ENCODE measurements at places on chromosomes 7 and 10.

DNA sequence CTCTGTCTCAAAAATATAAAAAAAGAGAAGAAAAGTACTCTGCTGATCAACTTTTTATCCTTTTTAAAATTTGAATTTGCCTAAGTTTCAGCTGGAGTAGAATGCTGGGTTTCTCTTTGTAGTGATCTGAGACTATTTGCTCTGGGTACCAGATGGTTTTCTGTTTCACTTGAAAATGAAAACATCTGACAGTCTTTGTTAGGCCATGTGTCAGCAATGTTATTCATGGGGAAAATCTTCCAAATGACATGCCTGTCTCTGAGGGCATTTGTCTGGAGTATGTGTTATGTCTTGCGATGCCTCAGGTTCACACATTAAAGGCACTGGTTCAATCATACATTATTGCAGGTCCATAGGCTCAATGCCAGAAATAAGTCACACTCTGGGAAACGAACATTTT, 175.3 kb upstream of the TMEM229A start:
- DNase-seq, result no peak

- no peak for DNase-seq
These were observed 21.8 kb upstream of the LRRC4 start for GRCh38 chr7:128053023-128053422.

- no peak for DNase-seq
These were observed 171.2 kb downstream of the DNAJB6 start for GRCh38 chr7:157507987-157508386.

- no peak for DNase-seq
These were observed 59.4 kb upstream of the FRMD4A start for GRCh38 chr10:14389981-14390590.

- DNase-seq, result no peak
These were observed 9.8 kb downstream of the AGBL3 start for GRCh38 chr7:134996097-134996550.

GRCh38 chr7:82932516-82932915, 230.2 kb downstream of the PCLO start:
- no peak for DNase-seq

- no peak for DNase-seq
These were observed 1.3 kb downstream of the CLIP2 start for GRCh38 chr7:74290553-74290950.

- no peak for DNase-seq
These were observed 42.9 kb downstream of the CCDC186 start for GRCh38 chr10:114131094-114131493.

DNA sequence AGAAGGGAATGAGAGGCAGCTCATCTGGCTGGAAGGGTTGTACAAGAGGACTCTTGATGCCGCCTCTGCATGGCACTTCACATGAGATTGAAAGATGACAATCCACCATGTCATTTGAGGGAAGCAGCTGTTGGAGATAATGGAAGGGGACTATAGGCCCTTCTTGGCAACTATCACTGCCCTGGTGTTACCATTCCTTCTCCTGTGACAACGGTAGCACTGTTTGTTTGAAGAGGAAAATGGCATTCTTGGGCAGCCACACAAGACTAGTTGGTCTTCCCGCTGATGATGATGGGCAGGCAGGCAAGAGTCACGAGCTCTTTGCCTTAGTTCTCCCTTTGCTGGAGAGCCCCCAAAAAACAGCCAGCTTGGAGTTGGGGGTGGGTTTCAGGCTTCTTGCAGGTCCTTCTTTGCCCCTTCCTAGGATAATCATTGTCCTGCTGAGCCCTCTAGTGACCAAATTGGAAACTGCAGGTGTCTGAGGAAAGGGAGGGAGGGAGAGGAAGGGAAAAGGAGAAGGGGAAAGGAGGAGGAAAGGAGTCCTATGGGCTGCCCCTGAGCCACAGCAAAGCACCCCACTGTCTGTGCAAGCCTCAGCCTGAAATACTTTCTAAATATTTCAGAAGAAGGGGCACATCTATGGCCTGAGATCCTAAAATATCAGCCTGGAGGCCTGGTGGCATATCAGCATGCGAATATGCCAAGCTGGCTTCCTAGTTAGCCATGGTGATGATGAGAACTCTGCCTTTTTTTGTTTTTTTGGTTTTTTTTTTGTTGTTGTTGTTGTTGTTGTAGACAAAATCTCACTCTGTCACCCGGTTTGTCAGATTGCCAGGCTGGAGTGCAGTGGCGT, 165.6 kb upstream of the KMT2E start:
- no peak for DNase-seq

DNA sequence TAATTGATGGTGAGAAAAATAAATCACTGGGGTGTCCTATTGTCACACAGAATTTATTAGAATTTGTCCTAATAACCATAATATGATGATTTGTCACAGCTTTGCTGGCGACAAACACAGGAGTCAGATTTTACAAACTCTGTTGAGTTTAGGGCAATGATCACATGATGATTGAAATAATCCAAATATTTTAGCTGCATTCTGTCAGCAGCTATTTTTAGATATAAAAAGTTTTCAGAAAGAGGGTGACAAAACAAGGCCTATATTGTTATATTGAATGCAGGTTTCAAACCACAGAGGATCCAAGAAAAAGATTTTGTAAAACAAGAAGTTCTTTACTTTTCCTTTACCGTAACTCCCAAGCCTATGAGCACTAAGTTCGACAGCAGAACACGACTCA, 178.8 kb downstream of the ADAM12 start:
- DNase-seq, result no peak

DNA sequence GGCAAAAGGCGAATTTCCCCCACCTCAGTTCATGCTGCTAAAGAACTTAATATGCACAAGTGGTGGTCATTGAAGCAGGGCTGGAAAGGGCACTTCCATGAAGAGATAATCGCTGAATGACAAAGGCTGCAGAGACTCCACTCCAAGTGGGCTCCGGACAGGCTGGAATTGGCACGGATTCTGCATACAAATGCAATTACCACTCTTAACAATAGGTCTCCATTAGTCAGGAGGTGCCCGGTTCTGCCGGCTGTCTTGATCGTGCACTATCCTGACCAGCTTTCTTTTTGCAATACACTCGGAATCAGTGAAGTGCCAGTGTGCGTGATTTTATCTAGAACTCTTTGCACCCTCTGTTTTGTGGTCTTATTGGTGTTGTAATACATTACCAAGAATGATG, 49.7 kb downstream of the INSYN2A start:
- no peak for DNase-seq

DNA sequence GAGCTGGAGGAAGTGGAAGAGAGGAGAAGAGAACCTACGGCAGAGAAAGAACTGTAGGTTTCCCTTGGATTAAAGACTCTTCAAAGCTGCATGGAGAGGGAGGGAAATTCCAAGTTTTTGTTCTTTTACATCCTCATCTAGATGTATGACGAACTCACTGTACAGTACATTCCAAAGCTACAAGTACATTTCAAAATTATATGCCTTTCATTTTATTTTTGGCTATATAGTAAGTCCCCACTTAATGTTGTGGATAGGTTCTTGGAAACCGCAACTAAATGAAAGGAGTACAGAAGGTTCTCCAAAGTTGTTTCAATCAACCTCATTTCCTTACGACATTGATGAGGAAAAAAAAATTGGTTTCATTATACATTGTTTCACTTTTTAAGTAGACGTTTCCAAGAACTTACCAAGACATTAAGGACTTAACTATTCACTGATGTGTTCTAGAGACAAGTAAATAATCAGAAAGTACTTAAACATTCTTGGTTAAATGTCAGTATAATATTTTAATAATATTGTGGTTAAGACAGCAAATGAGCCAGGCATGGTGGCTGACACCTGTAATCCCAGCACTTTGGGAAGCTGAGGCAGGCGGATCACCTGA, 16.1 kb upstream of the JMJD1C start:
- DNase-seq, result no peak

GRCh38 chr7:105209433-105209832, 179.3 kb downstream of the SRPK2 start:
- no peak for DNase-seq

DNA sequence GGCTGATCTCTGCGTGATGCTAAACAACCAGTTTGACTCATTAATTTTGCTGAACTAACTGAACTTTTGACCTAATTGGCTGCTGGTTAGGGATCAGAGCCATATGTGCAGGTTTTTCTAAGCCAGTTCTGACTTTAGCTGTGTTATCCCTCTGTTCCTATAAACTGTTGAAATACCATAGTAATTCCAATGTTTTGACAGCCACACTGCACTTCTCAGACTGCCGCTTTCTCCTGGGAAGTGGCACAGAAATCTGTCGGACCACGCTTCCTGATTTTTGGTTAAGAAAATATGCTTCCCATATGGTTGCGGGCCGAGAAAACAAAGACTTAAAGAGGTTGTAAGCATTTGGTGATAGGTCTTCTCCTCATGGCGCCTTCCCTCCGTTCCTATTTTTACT, 42.3 kb downstream of the TBXAS1 start:
- DNase-seq, result no peak

DNA sequence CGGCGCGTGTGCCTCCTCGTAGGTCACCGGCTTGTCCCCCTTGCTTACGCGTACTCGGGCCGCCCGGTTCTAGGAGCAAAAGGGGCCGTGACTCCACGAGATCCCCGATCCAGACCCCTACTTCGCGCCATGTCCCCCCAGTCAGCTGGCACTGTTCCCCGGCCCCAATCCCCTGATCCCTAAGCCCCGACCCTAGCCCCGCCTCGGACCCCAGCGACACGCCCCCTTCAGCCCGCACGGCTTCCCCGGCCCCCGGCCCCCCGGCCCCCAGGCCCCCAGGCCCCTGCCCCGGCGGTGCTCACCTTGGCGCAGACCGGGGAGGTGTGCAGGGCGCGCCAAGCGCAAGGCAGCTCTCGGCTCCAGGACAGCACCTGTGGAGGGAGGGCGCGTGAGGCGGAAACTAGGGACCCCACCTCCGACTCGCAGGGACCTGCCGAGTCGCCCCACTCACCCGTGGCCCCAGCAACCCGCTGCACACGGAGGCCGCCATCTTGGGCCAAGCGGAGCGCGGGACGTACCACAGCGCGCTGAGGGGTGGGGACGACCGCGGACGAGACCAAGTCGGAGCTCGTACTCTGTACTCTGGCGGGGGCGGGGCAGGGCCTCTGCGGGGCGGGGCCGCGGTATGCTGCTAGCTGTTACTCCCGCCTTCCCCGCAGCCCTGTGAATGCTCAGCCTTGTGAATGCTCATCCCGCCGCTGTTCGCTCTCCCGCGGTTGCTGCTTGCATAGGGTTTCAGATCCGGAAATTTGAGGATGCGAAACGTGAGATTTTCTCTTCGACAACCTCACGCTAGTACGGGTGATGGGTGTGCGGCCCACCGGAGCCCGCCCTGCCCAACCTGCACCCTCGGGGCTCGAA, at the start of gene MRPS24:
Gene MRPS24, minus strand, starts transcription at position 512 of the 861 bp plus-strand sequence. Its CDS starts 22 bp downstream, at position 490.
- DNase-seq, result peak; percentile 91

DNA sequence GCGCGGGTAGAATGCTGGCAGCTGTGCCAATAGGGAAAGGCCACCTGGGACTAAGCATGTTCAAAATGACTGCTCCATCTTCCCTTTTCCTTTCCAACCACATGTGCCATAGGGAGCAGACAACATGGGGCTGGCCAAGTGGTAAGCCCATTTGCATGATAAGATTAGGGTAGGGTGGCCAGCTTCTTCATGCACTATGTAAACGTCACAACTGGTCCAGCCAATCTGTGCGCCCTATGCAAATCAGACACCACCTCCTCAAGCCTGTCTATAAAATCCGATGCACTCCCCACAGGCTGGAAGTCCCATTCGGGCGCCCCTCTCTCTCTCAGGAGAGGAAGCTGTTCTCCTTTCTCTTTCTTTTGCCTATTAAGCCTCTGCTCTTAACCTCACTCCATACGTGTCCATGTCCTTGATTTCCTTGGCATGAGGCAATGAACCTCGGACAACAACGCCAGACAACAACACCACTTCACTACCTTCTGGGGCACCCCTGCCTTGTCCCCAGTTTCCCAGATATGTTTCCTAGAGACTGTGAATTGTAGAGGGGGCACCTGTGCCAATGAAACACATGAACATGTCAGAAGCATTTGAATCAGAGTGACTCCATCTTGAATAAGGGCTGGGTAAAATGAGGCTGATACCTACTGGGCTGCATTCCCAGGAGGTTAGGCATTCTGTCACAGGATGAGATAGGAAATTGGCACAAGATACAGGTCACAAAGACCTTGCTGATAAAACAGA, 19.1 kb upstream of the EXOC6 start:
- DNase-seq, result no peak

- no peak for DNase-seq
These were observed 174.3 kb upstream of the PITRM1 start for GRCh38 chr10:3346851-3347250.

GRCh38 chr7:106239406-106239805, 45.4 kb downstream of the NAMPT start:
- no peak for DNase-seq

- DNase-seq, result no peak
These were observed 80.5 kb upstream of the RNF32 start for GRCh38 chr7:156560075-156560474.

DNA sequence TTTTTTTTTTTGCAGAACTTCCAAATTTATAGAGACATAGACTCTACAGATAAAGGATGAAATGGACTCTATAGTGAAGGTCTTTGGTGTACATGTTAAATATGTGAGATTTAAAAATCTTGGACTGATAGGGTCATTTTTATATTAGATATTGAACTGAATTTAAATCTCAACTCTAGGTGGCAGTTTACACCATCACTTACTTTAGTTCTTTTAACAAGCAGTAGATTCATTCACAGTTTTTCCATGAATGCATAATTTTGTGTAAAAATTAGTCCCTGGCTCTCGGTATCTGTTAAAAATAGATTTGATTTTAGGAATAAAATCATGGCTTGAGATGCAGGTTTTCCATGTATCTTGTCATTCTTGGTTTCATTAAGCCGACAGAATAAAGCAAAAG, 31.1 kb upstream of the SNX13 start:
- DNase-seq, result no peak

DNA sequence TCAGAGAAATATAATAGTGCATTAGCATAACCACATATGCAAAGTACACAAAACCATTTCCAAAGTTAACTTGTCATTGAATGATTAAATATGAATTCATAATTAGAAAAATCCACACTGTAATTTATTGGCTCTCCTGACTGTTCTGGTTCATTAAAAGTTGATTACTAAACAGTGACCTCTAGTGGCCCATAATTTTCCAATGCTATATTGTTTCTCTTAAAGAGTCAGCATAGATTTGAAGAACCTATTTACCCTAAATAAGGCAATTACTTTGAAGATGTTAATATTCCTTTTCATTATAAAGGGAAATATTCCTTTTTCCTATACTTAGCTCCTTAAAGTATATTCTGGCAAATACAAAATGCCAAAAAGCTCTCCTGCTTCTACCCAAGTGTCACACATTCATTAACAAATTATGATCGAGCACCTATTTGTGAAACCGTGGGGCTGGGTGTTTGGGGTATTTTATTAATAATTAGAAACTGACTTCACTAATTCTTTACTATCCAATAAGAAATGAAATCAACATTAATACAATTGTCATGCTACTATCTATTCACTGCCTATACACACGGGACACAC, 86.2 kb downstream of the HIBADH start:
- no peak for DNase-seq

DNA sequence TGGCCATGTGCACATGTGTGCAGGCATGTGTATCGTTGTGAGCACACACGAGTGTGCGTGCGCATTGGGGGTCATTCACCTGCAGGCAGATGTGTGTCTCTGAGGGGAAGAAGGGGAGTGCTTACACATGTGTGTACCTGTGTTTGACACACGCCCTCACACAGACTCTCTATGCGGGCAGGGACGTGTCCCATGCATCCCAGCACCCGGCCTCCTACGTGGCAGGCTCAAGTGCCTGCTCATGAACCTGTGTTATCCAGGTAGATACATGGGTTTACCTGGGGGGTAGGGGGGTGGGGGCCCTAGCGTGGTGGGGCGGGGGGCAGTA, 18.6 kb downstream of the KCP start:
- no peak for DNase-seq

GRCh38 chr10:100658269-100658668, 87.1 kb upstream of the PAX2 start:
- no peak for DNase-seq

Measured in stimulated activated CD8-positive, alpha-beta memory T cell treated with anti-CD3 and anti-CD28 coated beads, Interleukin-4, amount 100 ng/mL, for 4 hours (primary cell).